ENCODE measurements at places on chromosomes 7 and 10. TPM values are rescaled to one million over a fixed set of nuclear protein-coding genes. Genes with fewer than 3 reads are reported as not detected.
A peak's percentile ranks its signal among the peaks of the same experiment; 100 is the strongest.

DNA sequence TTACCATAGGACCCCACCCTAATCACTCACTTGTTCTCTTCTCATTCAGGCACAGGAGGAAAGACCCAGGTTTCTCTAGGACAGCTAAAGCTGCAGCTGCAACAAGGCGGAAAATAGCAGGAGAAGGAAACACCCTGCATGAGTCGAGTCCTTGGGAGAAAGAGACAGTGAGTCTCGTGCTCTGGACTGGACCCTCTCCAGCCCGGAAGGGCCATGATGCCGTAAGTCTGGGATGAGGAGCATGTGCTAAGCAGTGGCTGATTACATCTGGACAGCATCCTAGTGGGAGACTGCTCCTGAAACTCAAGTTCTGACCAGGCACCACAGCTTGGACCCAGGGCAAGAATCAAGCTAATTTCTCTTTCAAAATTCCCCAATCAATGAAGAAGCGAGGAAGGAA is 39.4 kb downstream of the FBXW4 start:
- no peaks in the 10 kb centered on the region for H3K27me3 ChIP-seq
- H3K27ac ChIP-seq = no peak overlapping the region
- no peak overlapping the region for H3K4me3 ChIP-seq
- H3K36me3 ChIP-seq = no peaks in the 10 kb centered on the region
- H3K4me1 ChIP-seq = no peaks in the 10 kb centered on the region
- DNase-seq = peak; percentile 12

Gene CALML5
- not detected for total RNA-seq

- no peak overlapping the region for H3K27ac ChIP-seq
- no peaks in the 10 kb centered on the region for H3K36me3 ChIP-seq
- no peak overlapping the region for H3K4me3 ChIP-seq
- no peaks in the 10 kb centered on the region for H3K4me1 ChIP-seq
- DNase-seq = no peak
- no peaks in the 10 kb centered on the region for H3K27me3 ChIP-seq
Measured at GRCh38 chr7:81175275-81175940, 256.6 kb upstream of the SEMA3C start.

DNA sequence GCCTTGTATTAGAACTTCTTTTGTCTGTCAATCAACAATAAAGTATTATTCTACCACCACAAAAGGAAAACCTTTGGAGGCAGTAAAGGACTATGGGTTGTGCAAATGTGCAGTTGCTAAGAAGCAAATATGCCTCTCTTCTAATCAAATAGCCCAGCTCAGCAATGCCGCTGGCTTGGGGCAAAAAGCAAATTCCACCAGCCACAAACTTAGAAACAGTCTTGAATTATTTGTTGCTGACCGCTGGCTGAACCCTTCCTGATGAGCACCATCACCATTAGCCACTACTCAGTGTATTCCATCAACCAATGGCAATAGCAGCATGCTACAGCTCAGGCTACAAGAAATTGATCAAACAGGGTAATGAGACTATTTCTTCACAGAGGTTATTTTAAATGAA is 51.0 kb downstream of the SKAP2 start:
- H3K27ac ChIP-seq = no peak overlapping the region
- H3K36me3 ChIP-seq = no peaks in the 10 kb centered on the region
- no peaks in the 10 kb centered on the region for H3K27me3 ChIP-seq
- no peak overlapping the region for H3K4me3 ChIP-seq

GRCh38 chr10:11449761-11450160 is 161.7 kb downstream of the USP6NL start:
- no peaks in the 10 kb centered on the region for H3K4me1 ChIP-seq
- H3K36me3 ChIP-seq = no peaks in the 10 kb centered on the region
- H3K27me3 ChIP-seq = peaks cover 18% of the 10 kb centered on the region
- H3K27ac ChIP-seq = no peak overlapping the region
- no peak for DNase-seq

DNA sequence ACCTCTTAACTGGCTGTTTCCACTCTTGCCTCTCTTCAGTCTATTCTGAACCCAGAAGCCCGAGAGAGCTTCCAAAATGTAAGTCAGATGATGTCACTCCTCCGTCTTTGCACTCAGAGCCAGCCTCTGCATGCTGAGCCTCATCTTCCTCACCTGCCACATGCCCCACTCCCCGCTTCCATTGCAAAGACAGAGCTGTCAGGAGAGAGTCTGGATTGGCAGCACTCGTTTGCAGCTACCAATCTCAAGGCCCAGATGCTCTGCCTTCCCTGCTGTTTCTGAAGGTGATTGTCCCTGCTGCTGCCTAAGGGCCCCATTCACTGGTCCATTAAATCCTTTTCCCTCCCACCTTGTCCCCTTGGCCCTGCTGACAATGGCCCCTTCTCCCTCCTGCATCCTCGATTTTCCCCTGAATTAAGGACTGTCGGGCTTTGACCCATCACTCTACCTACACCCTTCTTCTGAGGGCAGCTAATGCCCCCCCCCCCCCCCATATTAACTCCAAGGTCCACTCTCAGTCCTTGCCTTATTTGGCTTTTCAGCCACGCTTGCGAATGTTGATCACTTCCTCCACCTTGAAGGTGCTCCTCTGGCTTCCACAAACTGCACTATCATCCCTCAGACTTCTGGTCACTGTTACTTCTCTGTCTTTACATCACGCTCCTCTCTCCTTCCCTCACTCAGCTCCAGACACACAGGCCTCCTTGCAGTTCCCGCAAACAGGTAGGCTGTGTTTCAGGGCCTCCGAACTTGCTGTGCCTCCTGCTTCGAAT is 98.5 kb downstream of the CHN2 start:
- no peaks in the 10 kb centered on the region for H3K27me3 ChIP-seq
- H3K27ac ChIP-seq = no peak overlapping the region
- peaks cover 9% of the 10 kb centered on the region for H3K4me1 ChIP-seq
- no peak for DNase-seq
- H3K4me3 ChIP-seq = no peak overlapping the region
- no peaks in the 10 kb centered on the region for H3K36me3 ChIP-seq

DNA sequence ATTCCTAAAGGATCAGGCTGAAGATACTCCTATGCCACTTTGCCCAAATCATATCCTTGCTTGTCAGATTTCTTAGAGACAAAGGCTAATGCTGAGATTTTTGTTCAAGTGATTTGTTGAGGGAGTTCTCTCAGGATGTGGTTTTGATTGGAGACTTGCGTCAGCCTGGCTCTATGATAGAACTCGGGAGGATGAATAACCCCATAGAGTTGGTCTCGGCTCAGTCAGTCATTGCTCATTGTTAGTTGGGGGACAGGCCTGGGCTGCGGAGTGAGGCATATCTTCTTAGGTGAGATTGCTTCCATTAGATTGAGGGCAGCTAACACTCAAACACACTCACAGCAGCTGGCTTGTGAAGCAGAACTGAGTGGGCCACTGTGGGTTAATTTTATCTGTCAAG is 203.4 kb downstream of the KIF20B start:
- no peak overlapping the region for H3K4me3 ChIP-seq
- DNase-seq = no peak
- no peaks in the 10 kb centered on the region for H3K36me3 ChIP-seq
- H3K27me3 ChIP-seq = no peaks in the 10 kb centered on the region

- no peak for DNase-seq
- H3K36me3 ChIP-seq = no peaks in the 10 kb centered on the region
- H3K4me1 ChIP-seq = no peaks in the 10 kb centered on the region
- H3K4me3 ChIP-seq = no peak overlapping the region
- H3K27me3 ChIP-seq = peaks cover 28% of the 10 kb centered on the region
Measured at GRCh38 chr10:49387071-49387470, 8.8 kb downstream of the DRGX start.

DNA sequence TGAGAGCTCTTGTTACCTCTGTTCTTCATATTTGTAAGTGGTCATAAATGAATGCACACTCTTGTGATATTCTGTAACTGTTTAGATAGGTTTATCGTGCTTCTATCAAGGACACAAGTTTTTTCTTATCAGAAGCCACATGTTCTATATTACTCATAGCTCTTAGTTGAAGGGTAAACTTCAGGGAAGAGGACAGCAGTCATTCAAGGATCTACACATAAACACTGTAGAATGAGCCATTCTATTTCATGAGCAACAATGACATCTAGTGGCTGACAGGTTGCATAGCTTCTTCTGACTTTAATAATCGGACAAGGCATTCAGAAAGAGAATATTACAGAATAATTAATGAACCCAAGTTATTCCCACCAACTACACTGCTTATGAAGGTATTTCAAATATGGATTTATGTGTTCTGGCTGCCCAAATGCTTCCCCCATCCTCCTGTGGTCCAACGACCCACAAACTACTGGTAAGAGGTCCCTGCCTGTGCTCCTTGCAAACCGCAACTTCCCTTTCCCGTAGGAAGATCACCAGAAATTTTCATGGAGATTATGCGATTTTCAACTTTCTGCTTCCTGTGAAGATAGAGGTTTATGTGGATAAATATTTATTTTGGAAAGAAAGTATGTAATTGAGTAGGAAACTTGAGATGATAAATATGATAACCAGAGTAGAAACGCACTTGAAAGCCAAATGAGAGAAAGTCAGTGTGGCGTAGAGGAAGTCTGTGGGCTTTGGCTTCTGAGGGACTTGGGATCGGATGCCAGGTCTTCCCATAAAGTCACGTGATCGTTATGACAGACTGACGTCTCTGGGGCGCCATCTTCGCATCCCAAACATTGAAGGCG is 16.8 kb upstream of the ABCB5 start:
- no peaks in the 10 kb centered on the region for H3K4me1 ChIP-seq
- peaks cover 7% of the 10 kb centered on the region for H3K27me3 ChIP-seq
- H3K36me3 ChIP-seq = no peaks in the 10 kb centered on the region
- H3K4me3 ChIP-seq = no peak overlapping the region

DNA sequence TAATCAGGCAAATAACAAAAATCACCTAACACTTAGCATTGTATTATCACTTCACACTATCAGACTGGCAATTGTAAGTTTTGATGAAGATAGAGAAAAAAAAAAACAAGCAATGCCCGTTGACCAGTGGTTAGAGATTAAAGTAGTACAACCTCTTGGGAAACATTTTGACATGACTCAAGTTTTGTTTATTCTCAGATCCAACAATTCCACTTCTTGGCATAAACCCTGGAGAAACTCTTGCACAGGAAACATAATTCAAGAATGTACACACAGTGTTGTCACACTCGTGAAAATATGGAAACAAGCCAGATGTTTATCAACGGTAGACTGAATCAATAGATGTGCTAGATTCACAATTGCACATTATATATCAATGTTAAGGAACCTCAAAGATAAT is 37.2 kb downstream of the FRMD4A start:
- no peaks in the 10 kb centered on the region for H3K27me3 ChIP-seq
- no peaks in the 10 kb centered on the region for H3K4me1 ChIP-seq
- no peak overlapping the region for H3K4me3 ChIP-seq
- DNase-seq = no peak

DNA sequence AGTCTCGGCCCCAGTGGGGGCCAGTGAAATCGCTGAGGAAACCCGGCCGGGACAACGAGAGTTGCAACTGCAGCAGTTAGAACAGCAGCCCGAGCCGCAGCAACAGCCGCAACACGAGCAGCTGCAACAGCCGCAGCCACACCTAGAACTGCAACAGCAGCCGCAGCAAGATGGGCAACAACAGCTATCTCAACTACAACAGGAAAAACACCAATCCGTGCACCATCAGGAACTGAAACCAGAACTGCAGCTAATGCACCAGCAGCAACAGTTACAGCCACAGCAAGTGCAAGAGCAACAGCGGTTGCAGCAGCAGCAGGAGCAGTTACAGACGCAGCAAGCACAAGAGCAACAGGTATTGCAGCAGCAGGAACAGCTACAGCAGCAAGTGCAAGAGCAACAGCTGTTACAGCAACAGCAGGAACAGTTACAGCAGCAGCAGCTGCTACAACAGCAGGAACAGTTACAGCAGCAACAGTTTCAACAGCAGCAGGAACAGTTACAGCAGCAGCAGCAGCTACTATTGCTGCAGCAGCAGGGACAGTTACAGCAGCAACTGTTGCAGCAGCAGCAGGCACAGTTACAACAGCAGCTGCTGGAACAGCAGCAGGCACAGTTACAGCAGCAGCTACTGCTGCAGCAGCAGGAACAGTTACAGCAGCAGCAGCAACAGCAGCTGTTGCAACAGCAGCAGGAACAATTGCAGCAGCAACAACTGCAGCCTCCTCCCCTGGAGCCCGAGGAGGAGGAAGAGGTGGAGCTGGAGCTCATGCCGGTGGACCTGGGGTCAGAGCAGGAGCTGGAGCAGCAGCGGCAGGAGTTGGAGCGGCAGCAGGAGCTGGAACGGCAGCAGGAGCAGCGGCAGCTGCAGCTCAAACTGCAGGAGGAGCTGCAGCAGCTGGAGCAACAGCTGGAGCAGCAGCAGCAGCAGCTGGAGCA is 6.1 kb downstream of the ZNF853 start:
- H3K36me3 ChIP-seq = no peaks in the 10 kb centered on the region
- no peak for DNase-seq
- H3K4me3 ChIP-seq = no peak overlapping the region
- no peak overlapping the region for H3K27ac ChIP-seq
- peaks cover 3% of the 10 kb centered on the region for H3K4me1 ChIP-seq

DNA sequence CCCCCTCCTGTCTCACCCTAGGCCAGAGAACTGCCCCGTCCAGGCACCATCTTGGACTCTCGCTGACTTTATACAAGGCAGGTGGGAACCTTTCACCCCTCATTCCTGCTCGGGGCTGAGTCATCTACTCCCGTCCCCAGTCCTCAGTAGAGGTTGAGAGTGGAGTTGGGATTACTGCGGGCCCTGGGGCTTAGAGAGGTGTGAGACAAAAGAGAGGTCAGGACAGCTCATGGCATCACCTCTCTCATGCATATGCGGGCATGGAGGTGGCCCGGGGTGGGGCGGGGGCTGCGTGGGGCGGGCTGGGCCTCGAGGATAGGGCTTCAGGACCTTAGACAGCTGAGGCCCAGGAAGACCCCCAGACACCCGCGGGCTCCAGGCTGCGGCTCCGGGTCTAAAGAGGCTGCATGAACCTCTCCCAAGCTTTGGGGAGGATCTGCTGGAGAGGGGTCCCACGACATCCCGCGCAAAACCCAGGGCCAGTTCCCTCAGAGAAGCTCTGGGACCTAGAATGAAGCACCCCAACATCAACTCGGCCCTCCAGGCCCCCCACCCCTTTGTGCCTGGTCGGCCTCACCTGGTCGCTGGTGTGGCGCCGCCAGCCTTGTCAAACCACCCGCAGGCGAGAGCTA is 317 bp downstream of the PDZD7 start:
- H3K36me3 ChIP-seq = no peaks in the 10 kb centered on the region
- peak overlapping the region; percentile 76 for H3K4me3 ChIP-seq
- no peak for DNase-seq
